ENCODE measurements at places on chromosomes 2 and 18. TPM values are rescaled to one million over a fixed set of nuclear protein-coding genes. Genes with fewer than 3 reads are reported as not detected.

DNA sequence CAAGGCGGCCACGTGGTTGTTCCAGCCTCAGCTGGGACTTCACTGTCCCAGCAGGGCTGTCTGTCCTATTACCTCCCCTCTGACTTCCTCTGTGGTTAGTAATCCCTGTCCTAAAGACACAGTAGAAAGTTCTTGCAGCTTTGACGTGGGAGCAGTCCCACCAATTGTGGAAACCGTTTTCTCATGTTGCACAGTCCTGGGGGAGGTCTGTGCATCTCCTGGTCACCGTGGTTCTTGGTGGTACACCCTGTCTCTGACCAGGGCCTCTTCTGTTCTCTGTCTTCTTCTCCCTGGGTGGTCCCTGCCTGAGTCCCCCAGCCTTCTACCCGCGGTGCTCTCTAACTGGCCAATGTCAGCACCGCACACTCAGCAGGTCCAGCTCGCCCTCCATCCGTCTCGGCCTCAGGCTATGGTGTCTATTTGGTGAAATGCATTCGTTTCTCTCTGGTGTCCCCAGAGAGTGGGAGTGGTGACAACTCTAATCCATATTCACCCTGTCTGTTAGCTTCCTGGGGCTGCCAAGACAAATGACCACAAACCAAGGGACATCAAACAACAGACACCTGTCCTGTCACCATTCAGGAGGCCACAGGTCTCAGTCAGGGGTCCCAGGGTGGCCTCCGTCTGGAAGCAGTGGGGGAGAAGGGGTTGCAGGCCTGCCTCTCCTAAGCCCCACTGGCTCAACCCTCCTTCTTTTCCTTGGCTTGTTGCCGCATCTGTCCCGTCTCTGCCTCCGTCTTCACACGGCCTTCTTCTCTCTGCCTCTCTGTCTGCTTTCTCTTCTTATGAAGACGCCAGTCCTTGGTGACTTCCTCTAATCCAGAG lies 99.8 kb downstream of the SH3BP4 start:
- no peak for DNase-seq

DNA sequence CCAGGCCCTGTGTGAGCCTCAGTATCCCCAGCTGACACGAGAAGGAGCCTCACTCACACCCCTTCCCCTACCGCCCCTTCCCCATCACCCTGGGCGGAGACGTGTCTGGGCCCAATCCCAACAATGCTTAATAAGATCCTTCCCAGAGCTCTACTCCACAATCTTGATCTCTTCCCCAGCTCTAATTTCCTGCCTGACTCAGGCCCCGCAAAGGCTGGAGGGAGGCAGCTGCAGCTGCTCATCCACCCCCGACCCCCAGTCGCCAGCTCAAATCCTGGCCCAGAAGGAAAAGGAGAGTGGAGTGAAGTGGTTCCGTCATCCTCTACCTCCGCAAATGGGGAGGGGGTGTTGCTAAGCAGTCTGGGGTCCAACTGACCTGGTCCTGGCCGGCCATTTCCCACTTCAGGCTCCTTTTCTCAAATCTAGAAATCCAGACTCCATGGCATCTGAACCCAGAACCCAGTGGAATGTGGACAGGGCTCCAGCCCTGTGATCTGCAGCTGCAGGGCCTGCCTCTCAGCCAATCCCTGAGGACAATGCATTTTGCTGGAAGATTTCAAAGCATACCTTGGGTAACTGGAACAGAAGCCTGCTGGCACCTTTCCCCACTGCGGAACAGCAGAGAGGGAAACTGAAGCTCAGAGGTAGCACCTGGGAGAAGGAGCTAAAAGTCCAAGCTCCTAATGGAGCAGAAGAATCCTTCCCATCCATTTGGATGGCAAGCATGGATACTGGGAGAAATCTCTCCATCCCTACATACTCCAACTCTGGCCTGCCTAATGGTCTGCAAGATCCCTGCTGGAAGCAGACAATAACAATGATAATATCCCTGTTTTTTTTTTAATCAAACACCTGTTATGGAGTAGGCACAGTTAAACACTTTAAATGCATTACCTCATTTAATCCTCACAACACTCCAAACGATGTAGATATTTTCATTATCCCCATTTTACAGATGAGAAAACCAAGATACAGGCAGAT lies 5.6 kb upstream of the TNS1 start:
- DNase-seq: no peak

DNA sequence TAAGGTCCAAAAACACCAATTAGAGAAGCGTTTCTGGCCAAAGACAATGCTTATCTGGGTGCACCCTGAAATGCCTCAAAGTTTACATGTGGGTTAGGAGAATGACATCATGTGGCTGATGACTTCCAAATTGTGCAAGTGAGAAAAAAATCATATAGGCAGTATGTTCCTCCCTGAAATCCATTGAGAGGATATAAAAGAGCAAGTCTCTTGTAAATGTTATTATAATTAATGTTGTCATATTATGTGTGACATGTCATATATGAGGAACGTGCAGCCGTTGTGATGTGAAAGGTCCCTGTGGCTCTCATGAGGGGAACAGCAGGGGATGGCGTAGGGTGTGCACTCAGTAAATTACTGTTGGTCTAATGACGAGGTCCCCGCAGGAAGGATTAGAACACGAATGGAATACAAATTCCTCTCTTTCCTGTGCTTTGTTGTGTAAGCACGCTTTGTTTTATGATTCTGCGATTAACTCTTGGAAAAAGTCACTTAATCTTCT lies 290.8 kb downstream of the PRKCE start:
- no peak for DNase-seq

- DNase-seq: no peak
Observed at GRCh38 chr2:236641051-236641726, 71.6 kb downstream of the ACKR3 start.

- DNase-seq: no peak
Observed at GRCh38 chr2:45089554-45090261, 80.5 kb upstream of the SIX2 start.

DNA sequence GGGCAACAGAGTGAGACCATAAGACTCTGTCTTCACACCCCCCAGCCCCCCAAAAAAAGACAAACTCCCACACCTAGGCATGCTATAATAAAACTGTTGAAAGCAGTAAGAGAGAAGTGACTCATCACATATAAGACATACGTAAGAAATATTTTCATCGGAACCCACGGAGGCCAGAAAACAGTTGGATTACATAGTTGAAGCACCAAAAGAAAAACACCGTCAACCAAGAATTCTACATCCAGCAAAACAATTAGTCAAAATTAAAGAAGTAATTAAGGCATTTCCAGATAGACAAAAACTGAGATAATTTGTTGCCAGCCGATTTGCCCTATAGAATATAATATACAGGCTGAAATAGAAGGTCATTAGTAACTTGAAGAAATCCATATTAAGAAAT lies 128.7 kb downstream of the VAPA start:
- no peak for DNase-seq

The ZDBF2 gene
- total RNA-seq: 29.1 TPM

Measured in H9 (cell line).